ENCODE measurements at places on chromosomes 7 and 10. TPM values are rescaled to one million over a fixed set of nuclear protein-coding genes. Genes with fewer than 3 reads are reported as not detected.
A peak's percentile ranks its signal among the peaks of the same experiment; 100 is the strongest.

- DNase-seq = no peak
Observed at GRCh38 chr10:131032329-131033165, 279.0 kb downstream of the TCERG1L start.

GRCh38 chr7:119196183-119196582 is 971.7 kb downstream of the ANKRD7 start:
- no peak for DNase-seq

DGKB gene
- total RNA-seq = 0.57 TPM

- DNase-seq = peak; percentile 81
Observed at GRCh38 chr7:102469972-102470825, 5.4 kb downstream of the LRWD1 start.

CCSER2 gene
- total RNA-seq = 66.8 TPM

CFAP70 gene
- 0.86 TPM for total RNA-seq

GRCh38 chr7:116377721-116378120 is 121.8 kb upstream of the CAV2 start:
- no peak for DNase-seq

GRCh38 chr10:15236340-15236739 is 67.8 kb upstream of the NMT2 start:
- no peak for DNase-seq

GRCh38 chr10:97632949-97633884 is at the start of gene MORN4:
MORN4 (minus strand) TSS chr10:97633500; CDS start chr10:97619653, 13,847 bp downstream.
- peak; percentile 97 for DNase-seq

GRCh38 chr10:116296291-116296721 is 23.3 kb upstream of the GFRA1 start:
- no peak for DNase-seq

SLC39A12 gene
- not detected for total RNA-seq

EIF4EBP2 gene
- total RNA-seq = 40.4 TPM

LIPJ gene
- total RNA-seq = not detected

NXPH1 gene
- total RNA-seq = not detected

- DNase-seq = no peak
Observed at GRCh38 chr7:93359520-93360198, 127.5 kb downstream of the VPS50 start.

IDI2 gene
- total RNA-seq = not detected

- DNase-seq = no peak
Observed at GRCh38 chr10:59284118-59284975, 78.0 kb downstream of the FAM13C start.

DNA sequence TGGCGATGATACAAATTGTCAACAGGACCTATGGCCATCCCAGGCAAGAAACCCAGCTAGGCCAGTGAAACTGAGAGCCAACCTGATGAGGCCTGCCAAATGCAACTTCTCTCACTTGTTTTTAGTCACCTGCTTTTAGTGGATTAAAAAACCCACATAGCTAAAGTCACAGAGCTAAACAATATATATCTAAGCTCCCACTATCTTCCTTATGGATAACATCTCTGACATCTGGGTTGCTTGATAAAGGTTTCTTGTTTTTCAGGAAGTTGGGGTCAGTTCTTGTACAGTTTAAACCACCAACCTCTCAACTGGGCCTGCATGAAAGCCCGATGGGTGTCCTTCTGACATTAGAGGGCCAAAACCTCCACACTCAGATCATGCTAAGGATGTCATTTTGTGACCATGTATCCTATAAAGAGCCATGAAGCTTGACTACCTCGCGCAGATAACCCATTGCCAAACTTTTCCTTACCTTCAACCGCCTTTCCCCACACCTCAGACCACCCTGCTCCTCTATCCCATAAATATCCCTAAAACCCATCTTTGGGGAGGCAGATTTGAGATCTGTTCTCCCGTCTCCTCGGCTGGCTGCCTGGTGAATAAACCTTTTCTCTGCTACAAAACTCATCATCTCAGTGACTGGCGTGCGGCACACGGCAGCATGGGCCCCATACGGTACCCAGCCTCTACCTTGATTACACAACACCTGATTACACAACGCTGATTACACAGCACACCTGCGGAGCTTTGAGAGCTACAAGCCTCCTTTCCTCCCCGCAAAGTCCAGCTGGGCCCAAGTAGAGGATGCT is 797 bp upstream of the STMP1 start:
- DNase-seq = no peak

Data from osteocyte (in vitro differentiated cells).